Activated B cell treated with CpG ODN at 0.5 μM for 24 hours (primary cell): ENCODE measurements at places on chromosomes 13 and 19.

GRCh38 chr19:9752701-9753443, 15.7 kb downstream of the ZNF846 start:
- no peak for DNase-seq

- DNase-seq, result no peak
Measured at GRCh38 chr13:96615252-96615651, 379.0 kb downstream of the OXGR1 start.

GRCh38 chr13:64429691-64430090, 2800.4 kb downstream of the PCDH9 start:
- no peak for DNase-seq

DNA sequence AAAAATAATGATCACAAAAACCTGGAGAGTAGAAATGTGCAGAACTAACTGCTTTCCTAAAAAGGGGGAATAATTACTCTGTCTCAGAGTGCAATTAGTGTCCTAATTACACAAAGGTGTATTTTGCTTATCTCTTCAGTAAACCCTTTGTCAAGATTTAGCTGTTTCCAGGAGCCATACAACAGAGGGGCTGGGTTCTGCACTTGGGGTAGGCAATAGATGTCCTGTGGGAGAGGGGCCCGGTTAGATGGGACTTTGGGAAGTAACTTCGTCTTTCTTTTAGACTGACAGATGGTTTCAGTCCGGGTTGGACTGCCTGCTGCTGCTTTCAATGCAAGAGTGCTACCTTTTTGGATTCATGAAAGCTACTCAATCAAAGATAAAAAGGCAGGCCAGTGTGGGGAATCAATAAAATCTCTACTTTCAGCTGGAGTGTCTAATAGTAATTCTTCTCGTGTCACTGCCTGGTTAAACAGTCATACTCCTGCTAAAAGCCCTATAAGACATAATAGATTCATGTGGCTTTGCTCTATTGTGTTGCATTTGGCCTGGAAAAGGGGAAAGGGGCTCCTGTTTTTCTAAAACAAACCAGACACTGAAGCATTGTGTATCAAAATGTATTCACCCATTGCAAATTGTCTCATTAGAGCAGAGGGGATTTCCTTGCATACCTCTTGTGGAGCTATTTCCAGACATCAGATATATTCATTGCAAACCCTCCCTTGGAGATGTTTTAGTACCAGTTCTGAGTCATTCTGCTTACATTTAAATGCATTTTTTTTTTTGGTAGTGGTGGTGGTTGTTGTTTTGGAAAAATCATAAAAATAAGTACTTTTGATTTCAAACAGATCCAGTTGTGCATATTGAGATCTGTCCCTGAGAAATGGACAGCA, 83.3 kb upstream of the PCDH8 start:
- no peak for DNase-seq

DNA sequence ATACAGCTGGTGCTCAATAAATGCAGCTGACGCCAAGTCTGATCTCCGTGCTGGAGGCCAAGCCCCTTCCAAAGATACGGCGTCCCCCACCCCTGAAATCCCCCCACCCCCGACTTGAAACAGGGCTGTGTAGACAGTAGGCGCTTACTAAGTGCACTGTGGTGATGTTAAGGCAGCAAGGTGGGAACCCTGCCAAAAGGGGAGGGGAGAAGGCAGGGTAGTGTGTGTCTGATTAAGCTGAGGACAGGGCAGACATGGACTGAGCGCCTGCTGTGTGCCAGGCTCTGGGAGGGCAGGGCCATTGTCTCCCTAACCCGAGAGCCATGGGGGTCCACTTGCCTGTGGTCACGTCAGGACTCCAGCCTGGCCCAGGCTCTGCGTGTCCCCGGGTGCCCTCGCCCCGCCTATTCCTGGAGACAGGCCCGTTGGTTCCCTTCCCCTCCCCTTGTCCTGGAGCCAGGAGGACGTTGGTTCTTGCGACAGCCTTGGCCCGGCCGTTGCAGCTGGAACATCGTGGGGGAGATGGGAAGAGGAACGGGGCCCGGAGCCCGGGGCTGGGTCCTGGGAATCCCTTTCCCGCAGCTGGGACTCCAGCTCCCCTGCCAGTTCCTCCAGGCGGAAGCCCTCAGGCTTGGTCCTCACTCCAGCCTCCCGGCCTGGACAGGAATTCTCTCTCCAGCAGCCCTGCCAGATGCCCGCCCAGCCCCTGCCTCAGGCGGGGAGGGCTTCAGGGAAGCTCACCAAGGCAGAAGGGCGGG, 1.7 kb upstream of the ELANE start:
- DNase-seq, result no peak

- DNase-seq, result no peak
Measured at GRCh38 chr13:103164251-103164650, 98.0 kb upstream of the SLC10A2 start.

DNA sequence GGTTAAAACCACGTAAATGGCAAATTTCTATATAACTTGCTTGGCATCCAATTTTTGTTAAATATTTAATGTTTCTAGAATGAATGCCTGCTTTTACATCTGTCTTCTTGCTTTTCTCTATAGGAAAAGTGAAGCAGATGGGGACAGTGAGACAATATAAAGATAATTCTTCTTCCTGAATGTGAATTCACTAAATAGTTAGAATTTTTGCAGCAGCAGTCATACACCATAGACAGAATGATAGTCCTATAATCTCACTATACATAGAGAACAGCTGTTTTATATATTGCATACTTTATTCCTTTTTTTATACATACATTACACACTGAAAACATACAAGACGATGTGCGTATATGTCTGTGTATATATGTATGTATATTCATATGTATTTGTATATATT, 1127.3 kb downstream of the PCDH9 start:
- DNase-seq, result no peak

DNA sequence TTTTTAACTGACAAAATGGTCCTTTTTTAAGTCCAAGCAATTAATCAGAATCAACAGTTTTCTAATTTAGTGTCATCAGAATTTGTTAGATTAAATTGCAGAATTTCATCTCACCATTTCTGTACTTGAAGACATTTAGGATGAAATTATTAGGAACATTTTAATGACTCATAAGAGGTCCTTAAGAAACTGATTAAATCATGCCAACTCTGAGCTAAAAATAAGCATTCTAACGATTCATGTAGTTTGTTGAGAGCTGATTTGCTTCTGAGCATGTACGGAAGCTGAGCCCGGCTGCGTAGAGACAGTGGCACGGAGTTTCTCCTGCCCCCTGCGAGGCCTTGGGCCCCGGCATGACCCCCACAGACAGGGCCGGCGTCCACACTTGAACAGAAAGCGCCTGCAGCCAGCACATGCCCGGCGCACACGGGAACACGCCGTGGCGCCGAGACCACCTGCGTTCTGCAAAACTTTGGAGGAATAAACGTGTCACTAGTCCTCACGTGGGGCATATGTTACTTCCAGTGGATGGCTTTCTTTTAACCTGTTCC, 89.7 kb upstream of the MCF2L start:
- DNase-seq, result no peak

GRCh38 chr13:48403913-48404312, 9.0 kb downstream of the LPAR6 start:
- no peak for DNase-seq

- DNase-seq, result no peak
Measured at GRCh38 chr19:30449078-30449590, 77.0 kb downstream of the ZNF536 start.

- DNase-seq, result no peak
Measured at GRCh38 chr13:112770504-112770903, 80.7 kb downstream of the ATP11A start.

GRCh38 chr13:101875717-101876393, 423.4 kb downstream of the ITGBL1 start:
- DNase-seq, result no peak

DNA sequence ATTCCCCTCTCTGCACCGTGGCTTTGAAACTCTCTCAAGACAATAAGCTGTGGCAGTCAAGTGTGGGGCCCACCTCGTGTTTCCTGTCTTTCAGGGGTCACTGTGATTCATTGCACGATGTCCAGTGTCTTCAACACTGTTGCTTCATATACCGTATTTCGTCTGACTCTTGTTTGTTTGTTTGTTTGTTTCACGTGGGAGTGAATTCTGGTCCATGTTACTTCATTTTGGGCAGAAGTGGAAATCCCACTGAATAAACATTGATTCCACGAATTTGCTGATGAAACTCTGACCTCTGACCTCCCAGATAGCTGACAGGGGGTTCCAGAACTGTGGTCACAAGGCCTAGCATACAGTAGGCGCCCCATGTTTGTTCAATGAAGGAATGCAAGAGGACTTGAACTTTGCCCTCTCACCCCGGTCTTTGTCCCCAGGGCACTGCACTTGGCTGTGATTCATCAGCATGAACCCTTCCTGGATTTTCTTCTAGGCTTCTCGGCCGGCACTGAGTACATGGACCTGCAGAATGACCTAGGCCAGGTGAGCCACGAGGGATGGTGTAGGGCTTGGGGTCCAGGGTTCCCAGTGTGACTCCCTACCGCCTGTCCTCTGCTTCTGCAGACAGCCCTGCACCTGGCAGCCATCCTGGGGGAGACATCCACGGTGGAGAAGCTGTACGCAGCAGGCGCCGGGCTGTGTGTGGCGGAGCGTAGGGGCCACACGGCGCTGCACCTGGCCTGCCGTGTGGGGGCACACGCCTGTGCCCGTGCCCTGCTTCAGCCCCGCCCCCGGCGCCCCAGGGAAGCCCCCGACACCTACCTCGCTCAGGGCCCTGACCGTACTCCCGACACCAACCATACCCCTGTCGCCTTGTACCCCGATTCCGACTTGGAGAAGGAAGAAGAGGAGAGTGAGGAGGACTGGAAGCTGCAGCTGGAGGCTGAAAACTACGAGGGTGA, 5.1 kb downstream of the NFKBIB start:
- no peak for DNase-seq

GRCh38 chr19:18179957-18180356, 6.3 kb downstream of the IFI30 start:
- DNase-seq, result no peak

DNA sequence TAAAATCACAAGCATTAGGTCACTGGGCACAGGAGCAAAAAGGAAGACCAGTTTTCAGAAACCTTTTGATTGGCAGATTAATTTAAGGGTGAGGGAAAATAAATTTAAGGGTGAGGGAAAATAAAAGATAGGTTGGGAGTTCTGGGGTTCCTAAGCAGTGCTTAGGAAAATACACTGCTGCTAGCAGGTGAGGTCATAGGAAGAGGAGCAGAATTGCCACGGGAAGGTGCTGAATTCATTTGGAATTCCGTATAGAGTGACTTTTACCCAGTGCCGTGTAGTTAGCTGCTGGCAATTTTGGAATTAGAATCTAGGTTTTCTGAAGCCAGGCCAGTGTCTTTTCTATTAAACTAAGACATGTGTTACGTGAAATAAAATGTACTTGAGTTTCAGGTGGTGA, 59.8 kb downstream of the DGKH start:
- no peak for DNase-seq

DNA sequence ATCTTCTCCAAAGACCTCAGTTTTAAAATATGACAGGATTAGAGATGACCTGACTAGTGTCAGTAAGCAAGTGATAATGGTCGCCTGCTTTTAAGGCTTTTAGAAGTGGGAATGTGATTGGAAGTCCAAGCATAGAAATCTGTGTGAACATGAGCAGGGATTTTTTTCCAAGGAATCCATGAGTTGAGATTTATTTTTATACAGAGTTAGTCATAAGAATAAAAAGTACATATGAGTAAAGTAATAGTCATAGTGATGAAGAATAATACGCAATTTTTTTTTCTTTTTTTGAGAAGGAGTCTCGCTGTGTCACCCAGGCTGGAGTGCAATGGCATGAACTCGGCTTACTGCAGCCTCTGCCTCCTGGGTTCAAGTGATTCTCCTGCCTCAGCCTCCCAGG, 1.6 kb downstream of the ZNF546 start:
- no peak for DNase-seq

- DNase-seq, result peak; percentile 92
Measured at GRCh38 chr19:13151605-13152355, 1.6 kb downstream of the IER2 start.

DNA sequence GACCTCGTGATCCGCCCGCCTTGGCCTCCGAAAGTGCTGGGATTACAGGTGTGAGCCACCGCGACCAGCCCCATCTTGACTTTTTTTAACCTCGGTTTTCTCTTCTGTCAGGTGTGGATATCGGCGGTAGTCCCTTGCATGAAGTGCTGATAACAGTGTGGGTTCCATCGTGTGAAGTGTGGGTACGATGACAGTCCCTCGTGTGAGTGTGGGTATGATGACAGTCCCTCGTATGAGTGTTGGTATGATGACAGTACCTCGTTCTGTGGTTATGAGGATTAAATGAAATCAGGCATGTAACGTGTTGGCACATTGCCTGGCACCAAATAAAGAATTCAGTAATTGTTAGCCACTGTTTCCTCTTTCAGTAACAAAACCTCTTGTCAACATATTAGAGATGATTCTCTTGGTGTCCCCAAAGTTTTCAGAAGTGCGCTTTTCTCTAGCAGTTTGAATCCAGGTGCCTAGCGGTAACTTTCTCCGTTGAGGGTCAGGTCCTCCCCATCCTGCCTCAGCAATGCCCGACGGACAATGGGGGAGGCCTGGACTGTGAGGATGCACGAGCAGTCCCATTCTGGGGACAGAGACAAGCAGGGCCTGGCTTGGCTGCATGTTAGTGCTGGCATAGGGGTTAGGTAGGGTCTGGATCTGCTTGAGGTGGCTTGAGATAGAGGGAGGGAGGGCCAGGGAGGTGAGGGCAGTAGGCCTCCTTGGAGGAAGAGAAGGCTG, 15.3 kb downstream of the GATAD2A start:
- no peak for DNase-seq

- no peak for DNase-seq
Measured at GRCh38 chr19:32091241-32091640, 254.2 kb upstream of the ZNF507 start.

- no peak for DNase-seq
Measured at GRCh38 chr13:31733066-31733465, 6.3 kb upstream of the RXFP2 start.

DNA sequence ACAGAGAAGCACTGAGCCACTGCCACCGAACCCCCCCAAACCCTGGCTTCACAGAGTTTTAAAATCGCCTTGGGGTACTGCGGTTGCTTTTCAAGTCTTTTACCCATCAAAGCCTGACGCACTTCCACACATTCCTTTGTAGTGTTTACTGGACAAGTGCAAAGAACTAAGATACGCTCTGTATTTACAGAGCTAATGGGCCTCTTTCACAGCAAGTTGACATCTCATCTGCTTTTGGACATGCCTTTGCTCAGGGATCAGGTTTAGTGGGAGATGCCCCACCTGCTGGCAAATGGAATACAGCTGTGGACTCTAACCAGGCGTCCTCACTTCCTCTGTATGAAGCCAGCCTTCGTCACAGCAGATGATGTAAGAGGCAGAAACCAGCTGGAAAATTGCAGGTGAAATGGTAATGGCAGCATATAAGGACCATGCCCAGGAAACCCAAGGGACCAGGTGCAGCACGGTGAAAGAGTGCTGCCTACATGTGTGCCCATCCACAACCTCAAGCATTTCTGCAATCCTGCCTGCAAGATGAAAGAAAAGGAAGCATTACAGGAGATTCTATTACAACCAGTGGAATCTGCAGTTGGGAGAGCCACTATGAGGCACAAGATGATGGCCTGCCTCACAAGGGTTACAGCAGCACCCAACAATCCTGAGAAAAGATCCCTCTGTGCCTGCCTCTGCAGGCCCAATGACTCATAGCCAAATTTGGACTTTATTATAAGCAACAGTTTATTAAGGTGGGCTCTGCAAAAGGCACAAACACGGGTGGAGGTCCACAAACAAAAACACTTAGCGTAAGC, 34.7 kb downstream of the BRD4 start:
- no peak for DNase-seq
